ENCODE measurements at places on chromosomes 1 and 21.

DNA sequence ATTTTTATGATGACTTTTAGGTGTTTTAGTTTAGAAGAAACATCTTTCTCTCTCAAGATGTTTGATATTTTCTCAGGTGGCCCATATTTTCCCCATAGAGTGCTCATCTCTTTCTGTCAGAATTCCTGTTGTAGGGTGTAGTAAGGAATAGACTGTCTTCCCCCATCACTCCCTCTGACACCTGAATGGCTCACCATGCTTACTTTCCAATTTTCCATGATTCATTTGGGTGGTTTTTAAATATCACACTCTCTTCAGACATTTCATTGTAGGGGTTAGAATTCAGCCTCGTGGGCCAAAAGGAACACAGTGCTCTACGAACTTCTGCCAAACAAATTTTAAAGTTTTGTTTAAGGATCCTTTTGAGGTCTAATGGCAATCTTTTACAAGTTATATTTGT lies 24.0 kb downstream of the GIPC2 start:
- DNase-seq, result no peak

DNA sequence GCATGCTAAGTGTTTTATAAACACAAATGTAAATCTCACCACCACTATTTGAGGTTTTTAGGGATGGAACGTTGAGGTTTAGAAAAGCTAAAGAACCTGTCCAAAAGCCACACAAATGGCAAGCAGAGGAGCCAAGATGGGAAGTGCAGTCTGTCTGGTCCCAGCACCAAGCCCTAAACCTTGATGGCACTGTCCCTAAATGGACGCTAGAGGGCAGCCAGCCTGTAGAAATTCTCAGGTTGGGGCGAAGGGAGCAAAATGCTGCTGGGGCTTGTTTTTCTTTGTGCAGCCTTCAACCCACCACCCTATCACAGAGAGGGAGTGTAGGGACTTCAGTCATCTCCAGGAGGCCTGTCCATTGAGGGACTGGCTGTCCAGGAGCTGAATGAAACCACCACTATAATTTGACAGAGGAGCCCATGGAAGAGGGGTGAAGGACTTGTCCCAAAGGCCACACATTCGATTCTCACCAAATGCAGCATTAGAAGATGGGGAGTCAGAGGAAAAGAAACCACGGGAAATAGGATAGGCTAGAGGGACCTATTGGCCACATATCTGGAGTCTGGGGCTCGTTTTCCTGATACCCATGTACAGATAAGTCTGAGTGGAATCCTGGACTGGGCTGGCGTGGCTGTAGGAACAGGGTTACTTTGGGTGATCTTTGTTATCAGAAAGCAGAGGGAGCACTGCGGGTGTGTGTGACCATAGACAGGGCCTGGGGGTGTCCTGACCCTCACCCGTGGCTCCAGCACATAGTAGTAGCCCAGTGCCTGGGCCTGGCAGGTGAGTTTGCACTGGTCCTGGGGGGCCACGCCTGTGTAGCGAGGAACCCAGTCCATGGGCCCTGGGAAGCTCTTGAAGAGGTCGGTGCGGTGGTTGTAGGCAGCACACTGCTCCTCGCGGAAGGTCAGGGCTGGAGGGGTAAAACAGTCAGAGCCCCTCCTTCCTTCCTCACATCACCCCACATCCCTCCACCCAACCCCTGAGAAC lies 6.1 kb downstream of the ADAMTS4 start:
- DNase-seq, result peak; percentile 78

- no peak for DNase-seq
These were observed 680 bp upstream of the CNN3 start for GRCh38 chr1:94927405-94928175.

- DNase-seq, result no peak
These were observed 1.3 kb downstream of the JAM2 start for GRCh38 chr21:25640202-25640942.

- DNase-seq, result no peak
These were observed 82.0 kb upstream of the GCLM start for GRCh38 chr1:93991271-93991670.

GRCh38 chr21:18832950-18833349 lies 429.4 kb upstream of the TMPRSS15 start:
- DNase-seq, result peak; percentile 27

DNA sequence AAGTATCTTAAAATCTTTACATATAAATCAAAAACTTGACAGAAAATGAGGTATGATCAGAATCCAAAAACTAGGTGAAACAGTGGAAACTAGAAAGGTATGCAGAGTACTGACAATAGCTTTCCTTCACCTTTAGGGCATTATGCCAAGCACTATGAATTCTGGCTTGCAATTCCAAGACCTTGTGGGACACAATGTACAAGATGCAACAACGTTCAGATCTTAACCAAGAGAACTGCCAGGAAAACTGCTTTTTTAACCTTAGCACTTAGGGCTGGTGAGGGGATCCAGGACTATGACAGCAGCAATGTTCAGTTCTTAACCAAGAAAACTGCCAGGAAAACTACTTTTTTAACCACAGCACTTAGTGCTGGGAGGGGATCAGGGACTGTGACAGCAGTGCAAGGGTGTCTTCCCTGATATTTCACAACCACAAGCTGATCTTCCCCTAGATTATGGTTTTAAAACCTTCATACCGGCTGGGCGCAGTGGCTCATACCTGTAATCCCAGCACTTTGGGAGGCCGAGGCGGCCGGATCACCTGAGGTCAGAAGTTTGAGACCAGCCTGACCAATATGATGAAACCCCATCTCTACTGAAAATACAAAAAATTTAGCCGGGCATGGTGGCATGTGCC lies 22.3 kb downstream of the FOXJ3 start:
- no peak for DNase-seq

GRCh38 chr1:50720457-50721053 lies 239.5 kb downstream of the FAF1 start:
- no peak for DNase-seq

DNA sequence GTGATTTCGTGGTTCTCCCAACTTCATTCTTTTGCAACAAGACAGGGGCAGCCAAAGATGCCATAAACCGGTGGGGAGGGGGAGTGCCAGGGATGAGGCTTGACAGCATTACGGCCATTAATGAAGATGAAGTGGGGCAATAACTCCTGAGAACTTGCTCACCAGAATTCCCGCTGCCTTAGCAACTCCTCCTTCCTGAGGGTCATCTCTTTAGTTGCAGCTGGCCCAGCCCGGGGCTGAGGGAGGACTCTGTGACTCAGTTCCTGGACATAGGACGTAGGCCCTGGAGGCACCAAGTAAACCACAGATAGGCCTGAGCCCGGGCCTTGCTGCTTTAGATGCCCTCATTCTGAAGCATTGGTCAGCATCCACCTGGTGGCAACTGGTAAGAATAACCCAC lies 330.2 kb downstream of the RRAGC start:
- DNase-seq, result no peak

DNA sequence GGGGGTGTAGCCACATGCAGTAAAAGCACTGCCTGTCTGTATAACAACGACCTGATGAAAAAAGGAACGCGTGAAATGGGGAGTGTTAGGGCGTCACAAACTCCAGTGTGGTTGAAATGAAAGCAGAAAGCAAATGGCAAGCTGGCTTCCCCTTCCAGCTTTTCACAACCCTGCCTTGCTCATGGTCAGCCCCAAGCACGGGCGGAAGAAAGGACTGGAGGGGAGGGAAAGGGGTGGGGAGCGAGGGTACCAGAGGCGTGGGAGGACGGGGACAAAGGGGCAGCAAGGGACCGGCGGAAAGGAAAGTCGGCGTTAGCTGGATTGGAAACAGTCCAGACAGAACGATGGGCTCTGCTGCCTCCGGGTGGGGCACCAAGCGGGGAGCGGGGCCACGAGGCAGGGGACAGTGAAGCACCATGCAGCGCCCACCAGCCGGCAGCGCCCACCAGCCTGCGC lies 9.6 kb downstream of the VPS26C start:
- DNase-seq, result peak; percentile 8

- DNase-seq, result no peak
These were observed 94.0 kb downstream of the CLIC6 start for GRCh38 chr21:34762786-34763185.

DNA sequence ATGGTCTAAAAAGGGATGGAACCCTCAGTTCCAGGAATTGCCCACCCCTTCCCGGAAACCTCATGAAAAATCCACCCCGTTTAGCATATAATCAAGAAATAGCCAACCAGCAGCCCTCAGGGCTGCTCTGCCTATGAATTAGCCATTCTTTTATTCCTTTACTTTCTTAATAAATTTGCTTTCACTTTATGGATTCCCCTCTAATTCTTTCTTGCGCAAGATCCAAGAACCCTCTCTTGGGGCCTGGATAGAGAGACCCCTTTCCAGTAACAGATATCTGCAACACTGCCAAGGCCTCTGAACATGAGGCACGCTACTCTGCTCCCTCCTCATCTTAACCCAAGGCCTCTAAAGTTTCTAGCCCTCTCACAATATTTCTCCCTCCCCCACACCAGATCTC lies 58.9 kb upstream of the POU2F1 start:
- no peak for DNase-seq

DNA sequence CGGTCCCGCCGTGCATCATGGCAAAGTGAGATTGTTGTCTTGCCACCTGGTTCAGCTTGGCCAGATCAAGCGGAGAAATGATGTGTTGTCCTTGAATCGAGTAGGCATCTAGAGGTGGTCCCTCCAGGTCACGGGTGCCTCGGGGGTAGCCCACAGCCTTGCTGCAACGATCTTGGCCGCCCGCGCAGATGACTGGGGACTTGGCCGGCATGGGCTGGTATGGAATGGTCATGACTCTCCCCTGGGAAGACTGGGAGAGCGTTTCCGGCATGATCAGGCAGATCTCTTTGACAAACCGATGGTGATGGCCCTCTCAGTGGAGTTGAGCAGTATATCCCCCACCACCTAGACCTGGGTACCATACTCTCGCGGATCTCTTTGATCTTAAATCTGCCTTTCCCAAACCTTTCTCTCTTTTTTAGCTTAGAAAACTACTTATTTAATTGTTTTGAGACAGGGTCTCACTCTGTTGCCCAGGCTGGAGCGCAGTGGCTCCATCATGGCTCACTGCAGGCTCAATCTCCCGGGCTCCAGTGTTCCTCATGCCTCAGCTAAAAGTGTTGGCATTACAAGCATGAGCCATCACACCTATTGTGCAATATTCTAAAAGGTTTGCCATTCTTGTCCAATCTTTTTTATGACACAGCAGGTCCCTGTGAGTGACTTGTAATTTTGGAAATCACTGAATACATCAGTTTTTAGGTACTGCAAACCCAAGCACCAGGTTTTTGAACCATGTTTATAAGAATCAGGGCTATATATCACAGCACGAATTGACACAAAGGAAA lies 9.4 kb upstream of the ELAPOR1 start:
- DNase-seq, result no peak

DNA sequence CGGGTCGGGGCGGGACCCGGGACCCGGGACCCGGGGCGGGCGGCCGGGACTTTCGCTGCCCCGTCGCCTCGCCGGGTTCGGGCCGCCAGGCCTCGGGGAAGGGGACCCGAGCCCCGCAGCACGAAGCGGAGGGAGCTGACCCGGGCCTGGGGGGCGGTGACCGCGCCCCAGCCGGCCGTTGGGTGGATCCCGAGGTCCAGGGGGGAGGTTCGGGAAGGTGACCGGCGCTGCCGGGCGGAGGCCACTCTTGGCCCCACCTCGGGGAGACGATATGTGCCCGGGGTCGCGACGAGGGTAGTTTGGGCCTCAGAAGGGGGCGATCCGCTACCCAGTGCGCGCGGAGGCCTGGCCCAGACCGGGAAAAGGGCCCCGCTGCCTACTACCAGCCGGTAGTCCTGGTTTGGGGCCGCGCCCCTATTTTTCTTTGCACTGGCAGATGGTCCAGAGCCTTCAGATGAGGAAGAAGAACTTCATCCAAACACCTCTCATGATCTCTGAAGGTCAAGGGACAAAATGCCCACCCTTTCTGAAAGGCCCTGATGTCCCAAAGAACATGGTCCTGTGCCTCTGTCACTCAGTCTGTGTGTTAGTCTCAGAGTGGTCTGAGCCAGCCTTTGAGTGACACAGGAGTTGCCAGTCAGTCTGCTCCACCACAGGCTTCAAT lies 766 bp downstream of the AGO4 start:
- peak; percentile 22 for DNase-seq

GRCh38 chr21:32515874-32516273 lies 69.4 kb downstream of the TCP10L start:
- DNase-seq, result no peak

DNA sequence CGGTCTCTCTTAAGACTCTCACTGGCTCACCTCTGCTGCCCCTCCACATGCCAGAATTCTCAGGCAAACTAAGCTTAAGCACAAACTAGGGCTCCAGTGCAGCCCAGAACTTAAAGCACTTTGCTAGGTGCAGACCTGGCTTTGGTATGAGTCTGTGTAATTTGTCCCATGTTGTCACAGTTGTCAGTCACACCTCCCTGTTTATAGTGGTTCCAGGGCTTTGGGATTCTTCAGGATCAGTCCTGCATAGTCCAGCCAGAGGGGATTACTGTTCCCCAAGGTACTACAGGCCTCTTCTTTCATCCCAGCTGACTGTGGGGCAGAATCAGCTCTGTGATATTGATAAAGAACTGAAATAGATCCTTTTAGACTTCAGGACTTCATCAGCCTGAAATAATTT lies 105.0 kb upstream of the UBE2U start:
- no peak for DNase-seq

- DNase-seq, result no peak
These were observed 48.4 kb upstream of the KAZN start for GRCh38 chr1:14549897-14550620.

- DNase-seq, result peak; percentile 91
These were observed 118.6 kb upstream of the IFFO2 start for GRCh38 chr1:19074902-19075721.

- DNase-seq, result no peak
These were observed 544 bp upstream of the CCT8 start for GRCh38 chr21:29074007-29074376.

- peak; percentile 60 for DNase-seq
These were observed 28.1 kb downstream of the AHDC1 start for GRCh38 chr1:27575840-27576331.

- DNase-seq, result no peak
These were observed 48.5 kb upstream of the S1PR1 start for GRCh38 chr1:101188331-101188730.

DNA sequence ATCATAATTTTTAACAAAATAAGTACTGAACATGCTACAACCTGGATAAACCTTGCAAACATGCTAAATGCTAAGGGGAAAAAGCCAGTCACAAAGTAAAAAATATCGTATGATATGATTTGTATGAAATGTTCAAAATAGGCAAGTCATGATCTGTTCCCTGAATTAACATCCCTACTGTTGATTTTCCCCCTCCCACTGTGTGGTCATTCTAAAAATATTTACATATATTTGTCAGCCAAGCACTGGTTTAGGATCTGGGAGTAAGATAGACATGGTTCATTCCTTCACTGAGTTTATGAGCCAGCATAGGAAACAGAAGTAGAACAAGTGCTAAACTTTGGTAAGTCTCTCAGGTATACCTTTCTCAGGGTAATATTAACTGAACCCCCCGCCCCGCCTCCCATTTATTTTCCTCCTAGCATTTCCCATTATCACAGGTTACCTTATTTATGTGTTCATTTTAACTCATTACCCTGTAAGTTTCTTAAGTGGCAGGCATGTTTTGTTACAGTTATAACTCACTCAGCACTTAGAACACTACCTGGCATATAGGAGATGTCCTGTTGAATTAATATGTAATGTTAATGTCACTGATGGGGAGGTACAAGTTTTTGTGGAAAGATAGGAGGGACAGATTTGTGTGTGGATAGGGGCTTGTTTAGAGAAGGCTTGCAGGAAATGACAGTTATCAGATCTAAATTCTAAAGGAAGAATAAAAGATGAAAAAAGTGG lies 12.3 kb downstream of the UQCRH start:
- peak; percentile 23 for DNase-seq

All from RWPE1 (cell line).